HL-60 (cell line): ENCODE measurements at places on chromosomes 3 and 15.

DNA sequence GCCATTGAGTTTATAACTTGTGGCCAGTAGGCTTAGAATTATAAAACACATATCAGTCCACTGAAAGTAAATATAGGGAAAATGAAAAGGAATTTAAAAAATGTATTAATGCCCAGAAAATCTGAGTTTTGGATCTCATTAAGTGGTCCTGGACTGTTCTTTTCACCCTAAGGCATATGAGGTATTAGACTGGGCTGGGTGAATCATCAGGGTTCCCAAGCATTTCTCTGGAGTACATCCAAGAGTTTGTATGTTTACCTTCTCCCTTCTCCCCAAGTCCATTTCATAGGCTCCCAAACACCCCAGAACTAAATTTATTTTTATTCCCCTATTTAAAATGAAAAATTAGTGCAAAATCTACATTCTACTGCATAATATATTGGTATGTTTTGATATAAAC lies 31.9 kb upstream of the SPTSSB start:
- DNase-seq: no peak

- DNase-seq: no peak
These were observed 101.3 kb downstream of the TMCO5A start for GRCh38 chr15:38035701-38036100.

- no peak for DNase-seq
These were observed 1311.9 kb downstream of the ROBO1 start for GRCh38 chr3:78455712-78456433.

DNA sequence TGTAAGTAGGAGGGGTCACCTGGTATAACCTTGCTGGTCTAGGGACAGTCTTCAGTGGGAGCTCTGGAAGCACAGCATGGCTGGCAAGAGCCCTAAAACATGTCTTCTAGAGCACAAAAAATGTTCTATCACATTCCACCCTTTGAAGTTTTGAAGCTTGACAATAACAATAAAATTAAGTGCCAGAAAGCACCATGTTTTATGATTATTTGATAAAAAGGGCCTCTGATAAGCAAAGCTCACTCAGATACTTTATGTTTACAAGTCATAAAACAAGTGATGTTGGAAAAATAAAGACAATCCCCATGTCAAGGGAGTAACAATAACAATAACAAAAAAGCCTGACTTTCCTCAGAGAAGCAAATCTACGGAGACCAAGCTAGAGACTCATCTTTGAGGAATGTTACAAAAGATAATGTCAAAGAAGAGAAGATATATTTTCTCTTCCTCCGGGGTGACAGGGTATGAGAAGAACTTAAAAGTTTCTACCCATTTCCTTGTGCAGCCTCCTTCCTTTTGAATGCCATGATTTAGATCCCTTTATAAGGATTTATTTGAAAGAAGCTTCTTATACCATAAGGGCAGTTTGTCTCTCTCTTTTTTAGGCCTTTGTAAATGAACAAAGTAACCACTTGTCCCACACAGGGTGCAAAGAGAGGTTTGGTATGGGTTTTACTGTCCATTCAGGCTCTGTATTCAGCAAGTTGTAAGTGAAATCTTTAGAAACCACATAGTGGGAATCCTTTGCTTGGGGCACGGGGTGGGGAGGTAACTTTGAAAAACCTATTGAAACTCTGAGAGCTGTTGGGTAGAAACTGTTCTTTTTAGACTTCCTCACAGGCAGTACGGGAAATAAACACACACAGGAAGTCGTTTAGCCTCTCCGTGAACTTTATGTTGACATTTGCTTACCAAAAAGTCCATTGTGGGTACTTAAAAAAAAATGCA lies 109.6 kb upstream of the RBMS3 start:
- no peak for DNase-seq

DNA sequence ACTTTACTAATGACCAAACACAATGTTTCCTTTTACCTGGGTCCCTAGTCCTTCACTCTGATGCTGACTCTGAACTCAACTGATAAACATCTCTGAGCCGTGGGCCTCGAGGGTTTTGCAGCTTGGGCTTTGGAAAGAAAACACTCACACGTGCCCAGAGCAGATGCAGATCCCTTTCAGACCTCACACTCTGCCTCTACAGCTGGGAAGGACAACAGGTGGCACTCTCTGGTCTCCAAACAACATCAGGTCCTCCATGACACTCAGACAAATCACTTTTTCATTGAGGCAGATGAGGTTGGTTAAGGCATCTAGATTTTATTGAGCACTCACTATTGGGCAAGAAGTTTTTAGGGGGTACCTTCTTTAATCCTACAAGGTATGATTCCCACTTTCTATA lies 64.7 kb upstream of the NTRK3 start:
- DNase-seq: no peak

DNA sequence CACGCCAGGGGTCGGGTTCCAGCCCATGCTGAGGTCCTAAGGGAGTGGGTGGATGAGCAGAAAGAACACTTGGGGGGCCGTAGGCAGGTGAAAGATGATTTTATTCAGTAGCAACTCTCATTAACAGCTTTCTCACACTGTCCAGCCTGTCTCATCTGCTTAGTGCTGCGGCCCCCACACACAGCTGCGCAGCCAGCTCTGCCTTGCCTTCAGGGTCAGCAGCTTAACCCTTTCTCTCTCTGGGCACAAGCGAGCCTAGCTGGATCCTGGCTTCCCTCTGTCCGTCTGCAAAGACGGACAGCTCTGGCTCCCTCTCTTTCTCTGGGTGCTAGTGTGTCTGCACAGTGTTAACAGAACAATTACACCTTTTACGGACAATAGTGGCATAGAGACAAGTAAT lies 21.3 kb downstream of the NPAP1 start:
- no peak for DNase-seq

DNA sequence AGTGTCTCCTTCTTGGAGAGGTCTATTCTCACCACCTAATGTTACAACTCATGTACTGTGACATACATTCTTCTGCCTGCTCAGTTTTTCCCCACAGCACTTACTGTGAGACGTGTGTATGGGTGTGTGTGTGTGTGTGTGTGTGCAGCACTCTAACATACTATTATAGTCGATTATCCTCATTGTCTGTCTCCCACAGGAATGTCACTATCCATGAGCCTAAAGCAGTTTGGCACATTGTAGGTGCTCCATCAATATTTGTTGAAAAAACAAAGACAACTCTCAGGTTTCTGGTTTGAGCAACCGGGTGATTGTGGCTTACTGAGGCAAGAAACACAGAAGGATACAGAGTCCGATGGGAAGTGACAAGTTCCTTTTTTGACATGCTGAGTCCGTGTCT lies 8.6 kb upstream of the ZNF148 start:
- no peak for DNase-seq

- DNase-seq: no peak
These were observed 88.8 kb upstream of the TSEN2 start for GRCh38 chr3:12395349-12396012.

DNA sequence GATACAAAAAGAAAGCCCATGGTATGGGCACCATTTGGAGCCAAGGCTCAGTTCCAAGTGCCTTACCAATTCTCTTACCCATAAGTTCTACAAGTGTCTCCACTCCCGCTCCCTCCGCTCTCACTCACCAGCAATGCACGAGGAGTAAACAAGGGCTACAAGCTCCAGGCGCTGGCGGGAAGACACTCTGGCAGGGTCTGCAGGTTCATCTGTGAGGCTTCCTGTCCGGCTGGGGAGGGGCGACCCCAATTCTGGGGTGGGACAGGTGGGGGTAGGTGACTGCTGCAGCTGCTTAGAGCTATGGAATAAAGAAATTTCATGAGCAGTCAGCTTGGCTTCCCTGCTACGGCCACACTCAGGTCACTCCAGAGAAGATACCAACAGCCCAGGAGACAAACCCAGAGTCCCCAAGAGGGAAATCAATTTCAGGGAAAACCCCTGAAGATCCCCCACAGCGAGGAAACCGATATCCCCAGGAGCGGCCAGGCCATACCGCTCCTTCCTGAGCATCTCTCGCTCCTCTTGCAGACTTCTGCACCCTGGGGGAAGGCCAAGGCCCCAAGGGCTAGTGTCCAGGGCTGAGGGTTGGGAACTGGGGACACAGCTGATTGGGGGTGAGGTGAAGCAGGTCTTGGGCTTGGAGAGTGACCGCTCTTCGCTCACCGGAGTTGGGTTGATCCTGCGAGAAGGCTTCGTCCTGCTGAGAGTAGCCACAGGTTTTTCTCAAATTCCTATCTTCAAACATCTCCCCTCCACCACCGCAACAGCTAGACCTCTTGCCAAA lies 1.4 kb downstream of the CDAN1 start:
- DNase-seq: no peak

DNA sequence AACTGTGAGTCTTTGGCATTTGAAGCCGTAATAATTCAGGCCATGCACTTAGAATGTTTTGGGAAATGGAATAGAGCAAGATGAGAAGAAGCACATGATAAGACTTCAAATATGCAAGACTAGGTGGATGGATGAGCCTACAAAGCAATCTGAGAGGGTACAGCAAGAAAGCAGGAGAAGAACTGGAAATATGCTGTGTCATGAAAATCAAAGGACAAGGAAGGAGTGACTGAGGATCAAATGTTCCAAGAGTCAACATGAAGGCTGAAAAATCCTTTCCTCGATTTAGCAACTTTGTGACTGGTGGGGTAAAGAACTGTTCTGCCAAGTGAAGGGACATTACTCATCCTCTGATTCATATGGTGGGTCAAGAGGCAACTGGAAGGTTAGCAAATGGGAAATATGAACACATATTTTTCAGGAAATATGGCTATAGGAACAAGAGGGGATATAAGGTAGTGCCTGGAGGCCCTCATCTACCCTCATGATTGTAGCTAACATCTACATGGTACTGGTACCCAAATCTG lies 803.7 kb upstream of the ARRDC4 start:
- DNase-seq: no peak

DNA sequence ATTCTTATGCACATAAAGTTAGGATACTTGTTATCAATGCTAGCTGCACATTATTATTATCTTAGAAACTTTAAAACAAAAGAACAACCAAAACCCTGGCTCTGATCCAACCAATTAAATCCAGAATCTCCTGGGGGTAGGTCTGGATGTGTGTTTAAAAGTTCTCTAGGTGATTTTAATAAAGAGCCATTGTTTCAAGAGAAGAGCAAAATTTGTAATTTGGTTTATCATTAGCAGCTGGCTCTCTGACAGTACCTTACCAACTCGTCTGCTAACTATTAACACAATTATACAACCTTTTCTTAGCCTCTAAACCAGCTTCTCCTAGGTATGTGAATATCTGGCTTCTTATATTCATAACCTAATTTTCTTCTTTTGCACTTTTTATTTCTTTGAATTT lies 68.9 kb downstream of the IFT80 start:
- no peak for DNase-seq

GRCh38 chr15:65912235-65912634 lies 42.9 kb downstream of the RAB11A start:
- no peak for DNase-seq

- no peak for DNase-seq
These were observed 61.2 kb upstream of the XRN1 start for GRCh38 chr3:142509079-142509478.

GRCh38 chr15:48806151-48806550 lies 4.7 kb downstream of the CEP152 start:
- no peak for DNase-seq

GRCh38 chr3:7924228-7924627 lies 577.4 kb upstream of the LMCD1 start:
- no peak for DNase-seq

DNA sequence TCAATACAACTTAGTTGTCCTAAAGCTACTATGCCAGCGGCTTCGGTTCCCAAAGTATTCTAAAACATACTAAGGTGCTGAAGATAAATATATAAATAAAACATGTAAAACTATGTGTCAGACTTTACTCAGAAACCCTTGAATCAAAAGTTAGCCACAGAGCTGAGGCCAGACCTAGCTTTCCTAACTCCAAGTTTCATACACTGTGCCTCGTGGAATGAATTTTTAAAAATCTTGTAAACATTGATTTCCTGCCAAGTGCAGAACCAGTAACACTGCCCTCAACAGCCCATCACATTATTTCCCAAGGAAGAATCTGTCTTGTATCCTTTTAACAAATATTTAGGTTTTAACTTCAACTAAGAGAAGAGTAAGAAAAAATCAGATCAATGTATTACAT lies 36.4 kb downstream of the TAMM41 start:
- DNase-seq: no peak

GRCh38 chr15:86610038-86610437 lies 530.4 kb downstream of the AGBL1 start:
- no peak for DNase-seq

GRCh38 chr3:120762615-120763014 lies 20.1 kb downstream of the GTF2E1 start:
- DNase-seq: no peak

DNA sequence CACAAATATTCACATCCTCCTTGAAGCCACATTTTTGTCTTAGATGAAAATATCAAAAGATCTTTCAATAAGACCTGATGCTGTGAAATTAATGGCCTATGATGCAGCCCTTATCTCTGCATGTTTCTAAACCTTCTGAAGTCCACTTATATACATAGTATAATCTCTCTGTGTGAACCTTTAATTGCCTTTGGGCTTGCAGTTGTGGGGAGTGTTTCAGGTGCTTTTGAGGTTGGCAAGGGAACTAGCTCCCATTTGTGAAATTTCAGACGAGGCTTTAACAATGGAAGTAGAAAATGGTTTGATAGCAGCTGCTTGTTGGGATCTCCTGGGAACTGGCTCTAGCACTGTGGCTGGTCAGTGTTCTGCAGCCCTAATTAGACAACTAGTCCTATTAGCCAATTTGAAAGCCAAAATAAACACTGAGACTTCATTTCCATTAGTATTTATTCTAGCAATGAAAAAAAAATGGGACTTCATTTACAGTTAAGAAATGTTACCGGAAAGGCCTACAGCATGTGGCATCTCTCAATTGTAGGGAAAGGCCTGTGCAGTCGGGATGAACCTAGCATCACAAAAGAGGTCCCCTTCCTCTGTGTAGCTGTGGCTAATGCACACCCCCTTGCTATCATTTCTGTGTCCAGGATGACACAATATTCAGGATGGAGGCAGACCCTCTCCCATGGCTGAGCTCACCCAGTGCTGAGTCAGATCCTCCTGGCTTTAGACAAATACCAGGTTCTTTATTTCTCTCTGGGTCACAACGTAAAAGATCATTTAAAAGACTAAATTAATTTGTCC lies 140.7 kb upstream of the TRIM42 start:
- DNase-seq: no peak

- DNase-seq: no peak
These were observed 18.7 kb upstream of the PDE8A start for GRCh38 chr15:84962955-84963354.
